ENCODE measurements at places on chromosomes 6 and 20.

DNA sequence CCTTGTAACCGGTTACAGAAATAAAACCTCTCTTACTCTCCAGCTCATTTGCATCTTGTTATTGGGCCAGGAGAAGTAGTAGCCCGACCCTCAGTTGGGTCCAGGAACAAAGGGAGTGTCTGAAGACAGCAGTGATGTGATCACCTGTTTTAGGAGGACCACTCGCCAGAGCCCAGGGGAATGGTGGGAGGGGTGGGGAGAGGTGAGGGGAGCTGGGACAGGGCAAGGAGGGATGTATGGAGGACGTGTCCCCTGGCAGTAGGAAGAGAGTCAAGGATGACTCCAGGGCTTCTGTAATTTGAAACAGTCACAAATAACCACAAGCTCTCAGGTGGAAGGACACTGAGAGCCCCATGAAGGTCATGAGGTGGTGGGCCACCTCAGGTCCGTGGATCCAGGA lies 1.4 kb upstream of the PCMTD2 start:
- DNase-seq, result no peak

- DNase-seq, result no peak
Observed at GRCh38 chr6:90192857-90193256, 103.8 kb downstream of the BACH2 start.

GRCh38 chr6:8017705-8018104 lies 46.5 kb downstream of the BLOC1S5 start:
- DNase-seq, result no peak

GRCh38 chr6:75827163-75827562 lies 78.1 kb downstream of the MYO6 start:
- no peak for DNase-seq

GRCh38 chr20:59424976-59425375 lies 124.6 kb downstream of the EDN3 start:
- DNase-seq, result no peak
